Sigmoid colon (tissue), 7 donors: ENCODE measurements at places on chromosomes 5 and 9. TPM values are rescaled to one million over a fixed set of nuclear protein-coding genes. Genes with fewer than 3 reads are reported as not detected.

HK3 gene
- 2.8 TPM for polyA plus RNA-seq

OGN gene
- polyA plus RNA-seq: 10.8 TPM

SLC25A48 gene
- 1.6 TPM for polyA plus RNA-seq

CCDC69 gene
- polyA plus RNA-seq: 48.7 TPM

HINT2 gene
- polyA plus RNA-seq: 125 TPM

PDE6A gene
- 1.6 TPM for polyA plus RNA-seq

PTGDS gene
- polyA plus RNA-seq: 218 TPM

MSMP gene
- polyA plus RNA-seq: not detected

SUSD3 gene
- polyA plus RNA-seq: 15.2 TPM

ZNF300 gene
- polyA plus RNA-seq: 4.2 TPM

RLN1 gene
- not detected for polyA plus RNA-seq

ACTBL2 gene
- polyA plus RNA-seq: not detected

DAB2IP gene
- 25.8 TPM for polyA plus RNA-seq

AK8 gene
- 0.25 TPM for polyA plus RNA-seq

ADAMTS6 gene
- not detected for polyA plus RNA-seq
